ENCODE measurements at places on chromosomes 12 and 14.

DNA sequence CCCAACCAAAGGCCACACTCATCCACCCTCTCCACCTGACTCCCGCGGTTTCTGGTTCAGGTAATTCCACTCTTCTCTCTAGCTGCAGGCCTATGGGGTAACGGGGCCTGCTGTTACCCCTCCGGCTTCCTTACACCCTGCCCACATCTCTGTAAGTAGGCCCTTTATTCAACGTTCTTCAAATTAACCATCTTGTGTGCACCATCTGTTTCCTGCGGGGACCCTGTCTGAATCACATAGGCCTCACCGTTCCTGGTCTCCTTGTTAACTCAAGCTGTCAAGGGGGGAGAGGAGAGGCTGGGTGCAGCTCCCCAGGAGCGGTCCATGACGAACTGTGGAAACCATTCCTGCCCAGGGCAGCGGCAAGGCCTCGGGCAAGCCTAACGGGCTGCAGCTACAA is 9.3 kb upstream of the DLK1 start:
- DNase-seq, result no peak

DNA sequence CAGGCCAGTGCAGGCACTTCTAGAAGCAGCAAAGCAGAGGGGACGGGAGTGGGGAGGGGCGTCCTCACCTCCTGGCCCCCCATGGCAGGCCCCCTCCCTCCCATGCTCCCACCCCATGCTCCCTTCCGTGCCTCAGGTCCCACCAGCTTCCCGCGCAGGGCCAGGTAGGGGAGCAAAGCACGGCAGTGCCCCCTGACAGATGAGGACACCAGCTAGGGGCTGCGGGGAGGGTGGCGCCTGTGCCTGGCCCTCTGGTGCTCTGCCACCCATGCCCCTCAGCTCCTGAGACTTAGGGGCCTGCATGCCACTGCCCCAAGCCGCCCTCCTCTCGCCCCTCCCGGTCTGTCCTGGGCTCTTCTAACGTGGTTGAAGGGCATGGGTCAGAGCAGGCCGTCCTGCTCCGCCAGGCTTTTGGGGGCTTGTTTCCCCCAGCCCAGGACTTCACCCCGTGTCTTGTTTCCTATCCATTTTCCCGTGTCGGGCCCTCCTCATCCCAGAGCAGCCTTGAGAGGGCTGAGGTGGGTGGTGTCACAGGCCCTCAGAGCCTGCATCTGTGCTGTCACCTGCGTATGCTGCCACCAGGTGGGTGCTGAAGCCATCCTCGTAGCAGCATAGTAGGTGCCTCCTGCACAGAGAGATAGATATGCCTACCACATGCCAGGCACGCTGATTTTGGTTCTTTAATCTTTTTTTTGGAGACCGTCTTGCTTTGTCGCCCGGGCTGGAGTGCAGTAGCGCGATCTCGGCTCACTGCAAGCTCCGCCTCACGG is 10.2 kb downstream of the TRMT61A start:
- no peak for DNase-seq

- DNase-seq, result no peak
Measured at GRCh38 chr14:104879201-104879982, 14.3 kb downstream of the CEP170B start.

- DNase-seq, result no peak
Measured at GRCh38 chr12:117047810-117048584, 51.2 kb downstream of the TESC start.

GRCh38 chr12:57389033-57389432 is 41.8 kb downstream of the R3HDM2 start:
- no peak for DNase-seq

GRCh38 chr12:66288121-66288520 is 14.2 kb upstream of the HELB start:
- DNase-seq, result peak; percentile 36

DNA sequence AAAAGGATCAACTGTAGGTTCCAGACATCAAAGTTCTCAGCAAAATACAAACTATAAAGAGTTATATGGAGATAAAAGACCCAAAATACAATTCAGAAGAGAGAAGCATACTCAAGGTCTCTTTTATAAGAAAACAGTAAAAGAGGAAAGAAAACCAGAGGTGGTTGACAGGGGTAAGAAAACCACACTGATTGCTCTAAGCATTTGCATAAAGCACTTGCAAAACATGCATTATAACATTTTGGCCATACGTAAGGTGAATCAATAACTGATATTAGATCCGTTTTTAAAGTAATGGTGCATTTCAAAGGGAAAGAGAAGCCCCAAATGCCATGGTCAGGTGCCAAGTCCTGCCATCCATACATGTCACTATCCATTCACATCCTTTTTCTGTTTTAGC is 5.9 kb downstream of the DDHD1 start:
- no peak for DNase-seq

- no peak for DNase-seq
Measured at GRCh38 chr14:33855672-33856071, 95.2 kb downstream of the EGLN3 start.

DNA sequence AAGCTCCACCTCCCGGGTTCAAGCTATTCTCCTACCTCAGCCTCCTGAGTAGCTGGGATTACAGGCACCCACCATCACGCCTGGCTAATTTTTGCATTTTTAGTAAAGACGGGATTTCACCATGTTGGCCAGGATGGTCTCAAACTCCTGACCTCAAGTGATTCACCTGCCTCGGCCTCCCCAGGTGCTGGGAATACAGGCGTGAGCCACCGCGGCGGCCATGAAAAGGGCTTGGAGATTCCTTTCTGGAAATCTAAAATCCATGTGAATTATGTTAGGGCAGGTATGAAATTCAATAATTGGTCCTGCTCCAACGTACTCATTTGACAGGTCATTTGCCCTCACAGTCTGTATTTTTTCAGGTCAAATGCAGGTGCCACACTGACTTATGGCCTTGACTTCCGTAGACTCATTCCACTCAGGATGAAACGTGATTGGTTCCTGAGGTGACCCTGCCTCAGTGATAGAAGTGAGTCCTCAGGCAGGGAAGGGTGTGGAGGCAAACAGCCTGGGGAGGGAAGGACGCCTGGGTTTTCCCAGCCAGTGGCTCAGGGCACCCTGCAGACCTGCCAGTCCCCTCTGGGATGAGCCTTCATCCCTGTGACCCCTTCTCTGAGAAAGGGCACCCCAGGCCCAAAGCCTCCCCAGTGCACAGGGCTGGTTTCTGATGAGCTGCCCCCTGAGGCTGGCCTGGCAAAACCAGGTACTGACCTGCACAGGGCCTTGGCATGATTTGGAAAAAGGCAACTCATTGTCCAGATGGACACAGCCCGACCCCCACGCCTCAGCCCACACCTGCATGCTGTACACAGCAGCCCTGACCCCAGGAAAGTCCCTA is 48.7 kb downstream of the PSMA6 start:
- no peak for DNase-seq

- DNase-seq, result no peak
Measured at GRCh38 chr12:92107621-92108131, 38.0 kb downstream of the BTG1 start.

DNA sequence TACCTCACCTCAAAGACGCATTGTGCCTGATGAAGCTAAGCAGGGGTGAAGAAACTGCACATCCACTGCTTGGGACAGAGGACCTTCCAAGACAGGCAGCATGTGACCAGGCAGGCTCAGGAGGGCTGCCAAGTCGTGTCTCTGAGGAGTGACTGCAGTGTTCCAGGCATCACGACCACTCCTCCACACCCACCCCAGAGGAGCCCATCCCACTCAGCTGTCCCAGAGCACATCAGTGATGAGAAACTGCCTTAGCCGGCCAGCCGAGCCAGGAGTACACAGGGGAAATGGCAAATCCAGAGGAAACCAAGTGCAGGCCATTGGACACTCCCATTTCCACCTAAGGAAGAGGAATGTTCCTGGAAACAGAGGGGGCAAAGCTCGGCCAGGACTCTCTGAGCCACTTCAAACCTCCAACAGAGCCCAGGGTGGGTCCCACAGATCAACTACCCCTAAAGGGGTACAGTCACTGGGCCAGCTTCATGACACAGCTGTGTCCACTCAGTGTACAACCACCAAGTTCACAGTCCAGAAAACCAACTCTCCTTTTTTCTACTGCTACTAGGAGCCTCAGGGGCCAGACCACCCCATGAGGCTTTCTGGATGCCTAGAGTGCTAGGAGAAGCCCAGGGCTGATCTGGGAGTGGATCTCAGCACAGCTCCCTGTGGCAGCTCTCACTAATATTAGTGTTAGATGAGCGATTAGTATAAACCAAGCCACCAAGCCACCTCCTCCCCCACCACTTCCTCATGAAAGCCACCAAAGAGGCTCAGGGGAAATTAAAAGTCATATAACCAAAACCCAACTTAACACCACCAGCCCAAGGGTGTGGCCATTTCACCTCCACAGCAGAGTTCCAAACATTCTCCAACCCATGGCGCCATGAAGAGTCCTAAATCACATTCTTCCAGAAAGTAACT is 15.4 kb downstream of the PXN start:
- DNase-seq, result no peak

- no peak for DNase-seq
Measured at GRCh38 chr12:54166567-54167499, 22.0 kb downstream of the SMUG1 start.

DNA sequence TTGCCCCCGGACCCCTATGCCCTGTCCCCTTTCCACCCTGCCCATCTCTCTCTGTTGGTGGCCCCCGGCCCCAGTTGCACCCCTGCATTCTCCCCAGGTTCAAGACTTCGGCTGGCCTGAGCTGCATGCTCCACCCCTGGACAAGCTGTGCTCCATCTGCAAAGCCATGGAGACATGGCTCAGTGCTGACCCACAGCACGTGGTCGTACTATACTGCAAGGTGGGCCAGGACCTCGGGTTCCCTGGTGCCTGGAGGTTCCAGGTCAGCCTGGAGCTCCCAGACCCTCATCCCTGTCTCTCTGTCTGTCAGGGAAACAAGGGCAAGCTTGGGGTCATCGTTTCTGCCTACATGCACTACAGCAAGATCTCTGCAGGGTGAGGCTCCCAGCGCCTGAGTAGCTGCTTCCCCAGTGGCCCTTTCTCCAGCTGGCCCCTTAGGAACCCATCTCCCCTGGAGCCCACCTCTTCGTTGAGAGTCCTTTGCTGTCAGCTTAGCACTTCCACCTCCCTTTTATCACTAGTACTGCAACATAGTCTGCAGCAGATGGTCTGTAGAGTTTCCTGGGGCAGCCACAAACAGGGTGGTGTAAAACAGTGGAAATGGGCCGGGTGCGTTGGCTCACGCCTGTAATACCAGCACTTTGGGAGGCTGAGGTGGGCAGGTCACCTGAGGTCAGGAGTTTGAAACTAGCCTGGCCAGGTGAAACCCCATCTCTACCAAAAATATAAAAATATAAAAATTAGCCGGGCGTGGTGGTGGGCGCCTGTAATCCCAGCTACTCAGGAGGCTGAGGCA is 5.8 kb downstream of the TNS2 start:
- DNase-seq, result no peak

- DNase-seq, result no peak
Measured at GRCh38 chr12:19198272-19198671, 68.7 kb downstream of the PLEKHA5 start.

DNA sequence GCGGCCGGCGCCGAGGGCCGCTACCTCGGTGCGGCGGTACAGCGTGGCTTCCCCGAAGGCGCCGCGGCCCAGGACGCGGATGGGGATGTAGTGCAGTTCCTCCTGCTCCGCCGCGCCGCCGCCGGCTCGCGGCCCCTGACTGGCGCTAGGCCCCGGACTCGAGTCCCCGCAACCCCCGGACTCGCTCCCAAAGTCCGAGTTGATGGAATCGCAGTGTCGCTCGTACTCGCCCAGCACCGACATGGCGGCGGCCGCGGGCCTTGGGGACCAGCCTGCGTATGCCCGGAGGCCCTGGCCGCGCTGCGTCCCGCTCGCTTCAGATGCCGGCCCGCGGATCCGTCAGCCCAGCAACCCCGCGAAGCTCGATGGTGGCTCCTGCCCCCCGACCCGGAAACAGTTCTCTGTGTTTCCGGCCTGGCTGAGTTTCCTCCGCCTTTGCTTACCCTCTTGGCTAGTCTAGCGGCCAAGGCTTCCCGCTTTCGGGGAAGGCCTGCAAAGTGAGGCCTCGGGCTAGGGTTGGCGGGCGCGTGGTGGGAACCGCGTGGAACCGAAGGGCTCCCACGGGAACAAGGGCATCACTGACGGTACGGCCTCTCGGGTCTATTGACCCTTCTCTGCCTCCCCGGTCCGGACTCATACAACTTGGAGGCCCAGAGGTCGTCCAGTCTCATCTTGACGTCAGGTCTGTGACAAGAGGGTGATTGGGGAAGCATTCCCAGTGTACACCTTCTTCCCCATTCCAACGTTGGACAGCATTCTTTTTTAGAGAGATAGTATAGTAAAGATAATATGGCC is at the start of gene NEK9:
TSS of gene NEK9 (minus strand) at position 370 of the 795 bp plus-strand sequence. CDS start at position 243, 127 bp downstream.
- peak; percentile 84 for DNase-seq
